Inflammatory macrophage treated with lipopolysaccharide for 1 hour (primary cell): ENCODE measurements at places on chromosomes 6 and 20.

DNA sequence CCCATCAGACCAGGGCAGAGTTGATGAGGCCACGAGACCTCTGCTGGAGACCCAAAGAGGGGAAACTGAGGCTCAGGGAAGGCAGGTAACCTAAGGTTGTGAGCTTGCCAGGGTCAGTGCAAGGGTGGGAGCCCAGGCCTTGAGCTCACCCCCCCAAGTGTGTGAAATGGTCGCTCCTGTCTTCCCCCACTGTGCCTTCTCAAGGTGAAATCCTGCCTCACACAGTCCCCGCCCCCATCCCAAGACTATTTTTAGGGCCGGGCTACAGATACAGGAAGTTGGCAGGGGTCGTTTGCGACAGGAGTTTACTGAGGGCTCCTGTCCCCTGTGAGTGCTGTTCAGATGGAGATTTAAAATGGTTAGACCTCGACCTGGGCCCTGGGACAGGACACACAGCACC is 18.7 kb upstream of the GATA5 start:
- no peak for DNase-seq

GRCh38 chr6:163494279-163494727 is 79.8 kb downstream of the QKI start:
- no peak for DNase-seq

DNA sequence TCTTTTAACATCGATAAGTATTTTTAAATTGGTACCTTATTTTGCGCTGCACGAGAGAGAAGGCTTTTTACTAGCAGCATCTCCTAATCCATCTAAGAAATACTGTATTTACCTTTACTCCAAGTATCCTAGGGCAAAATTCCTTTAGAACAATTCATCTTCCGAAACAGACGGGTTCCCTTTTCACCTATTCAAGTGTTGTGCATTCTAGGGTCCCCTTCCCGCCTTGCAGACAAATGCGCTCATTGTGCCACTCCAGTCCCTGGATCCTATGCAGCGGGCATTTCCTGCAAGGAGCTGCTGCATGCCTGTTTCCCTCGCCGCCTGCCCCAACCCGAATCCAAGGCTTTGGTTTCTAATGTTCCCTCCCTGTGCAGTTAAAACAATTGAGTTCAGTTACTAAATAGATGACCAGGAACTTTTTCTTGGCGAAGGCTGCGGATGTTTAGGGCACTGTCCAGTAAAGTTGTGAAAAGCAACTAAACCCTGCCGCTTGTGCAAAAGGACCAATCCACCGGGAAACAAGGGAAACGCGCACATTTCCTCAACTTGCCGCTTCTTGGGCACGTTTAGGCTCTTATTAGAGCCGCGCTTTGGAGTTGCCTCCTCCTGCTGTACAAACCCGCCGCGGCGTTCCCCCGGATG is 556 bp upstream of the SCAF8 start:
- DNase-seq: peak; percentile 31

GRCh38 chr6:36703081-36703606 is 5.5 kb downstream of the RAB44 start:
- DNase-seq: no peak

DNA sequence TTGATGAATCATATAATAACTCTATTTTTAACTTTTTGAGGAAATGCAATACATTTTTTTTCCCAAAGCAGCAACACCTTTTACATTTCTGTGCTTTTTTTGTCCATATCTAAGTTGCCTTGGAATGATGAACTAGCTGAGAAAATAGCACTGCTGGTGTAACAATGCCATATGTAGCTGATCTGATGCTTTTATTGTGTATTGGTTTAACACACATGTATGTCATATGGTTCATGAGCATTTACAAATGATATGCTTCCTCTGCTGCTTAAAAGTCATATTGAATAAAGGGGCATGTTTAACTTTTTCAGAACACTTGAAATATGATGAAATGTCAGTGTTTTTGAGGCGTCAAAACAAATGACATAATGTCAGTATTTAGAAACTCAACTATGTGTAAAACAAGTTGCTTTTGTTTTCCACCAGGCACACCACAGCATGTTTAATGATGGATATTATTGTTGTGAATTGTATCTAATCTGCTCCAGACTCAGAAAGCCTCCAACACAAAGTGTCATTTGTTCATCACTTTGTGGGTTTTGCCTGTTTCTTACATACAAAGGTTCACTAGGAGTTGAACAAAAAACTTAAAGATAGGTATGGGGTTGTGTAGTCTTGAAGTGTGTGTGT is 775.8 kb upstream of the FLRT3 start:
- DNase-seq: no peak
